Mesothelial cell of epicardium (in vitro differentiated cells): ENCODE measurements at places on chromosomes 2 and 18. TPM values are rescaled to one million over a fixed set of nuclear protein-coding genes. Genes with fewer than 3 reads are reported as not detected.

DNA sequence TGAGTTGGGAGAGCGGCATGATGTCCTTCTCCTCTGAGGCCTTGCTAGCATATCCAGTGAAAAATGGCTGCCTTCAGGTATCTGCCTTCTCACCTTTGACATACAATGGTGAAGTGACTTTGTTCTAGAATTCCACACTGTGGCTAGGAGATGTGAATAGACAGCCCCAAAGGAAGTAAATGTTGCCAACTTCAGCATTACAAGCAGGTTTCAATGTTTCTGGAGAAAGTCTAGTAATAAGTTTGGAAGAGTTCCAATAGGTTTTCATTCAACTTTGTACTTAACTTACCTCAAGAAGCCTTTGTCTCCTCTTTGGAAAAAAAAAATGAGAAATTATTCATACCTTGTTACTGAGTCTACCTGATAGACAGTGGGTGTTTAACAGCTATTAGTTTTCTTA lies 421.3 kb upstream of the MMADHC start:
- DNase-seq, result no peak

DNA sequence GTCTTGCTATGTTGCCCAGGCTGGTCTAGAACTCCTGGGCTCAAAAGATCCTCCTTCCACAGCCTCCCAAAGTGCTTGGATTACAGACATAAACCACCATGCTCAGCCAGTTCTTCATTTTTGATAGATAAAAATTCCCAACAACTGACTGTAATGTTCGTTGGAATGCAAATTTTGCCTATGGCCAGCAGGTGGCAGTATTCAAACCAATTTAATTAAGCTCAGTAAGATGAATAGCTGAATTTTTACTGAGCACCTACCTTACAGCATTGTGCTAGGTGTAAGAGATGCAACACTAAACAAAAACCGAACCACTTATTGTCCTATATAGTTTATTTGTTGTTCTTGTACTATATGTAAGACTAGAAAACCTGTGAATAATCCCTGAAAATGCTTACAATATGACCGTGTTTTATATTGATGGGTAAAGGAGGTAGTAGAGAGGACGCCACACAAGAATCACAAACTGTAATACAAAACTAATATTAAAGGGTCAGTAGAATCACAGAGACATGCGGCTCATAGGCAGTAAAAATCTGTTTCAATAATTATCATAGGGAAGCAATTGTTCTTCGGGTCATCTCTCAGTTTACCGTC lies 8.2 kb upstream of the TMEM182 start:
- no peak for DNase-seq

- no peak for DNase-seq
Measured at GRCh38 chr2:144078106-144078505, 441.8 kb downstream of the ZEB2 start.

DNA sequence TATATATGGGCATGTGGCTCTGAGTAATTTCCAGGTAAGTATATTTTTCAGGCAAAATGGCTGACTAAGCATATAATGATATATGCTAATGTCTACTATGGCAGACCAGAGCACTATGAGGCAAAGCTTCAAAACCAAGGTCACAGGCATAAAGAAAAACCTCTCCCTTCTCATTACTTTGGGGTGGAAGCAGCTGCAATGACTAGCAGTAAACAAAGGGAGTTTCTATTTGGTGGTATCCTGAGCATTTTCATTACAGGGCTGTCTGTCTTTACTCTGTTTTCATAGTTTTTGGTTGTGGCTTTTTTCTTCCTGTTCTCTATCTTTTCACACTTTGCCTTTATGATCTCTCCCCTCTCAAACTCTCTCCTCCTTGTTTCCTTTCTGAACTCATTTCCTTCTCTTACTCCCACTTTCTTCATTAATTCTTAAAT lies 15.6 kb downstream of the PDE6D start:
- DNase-seq, result no peak

DNA sequence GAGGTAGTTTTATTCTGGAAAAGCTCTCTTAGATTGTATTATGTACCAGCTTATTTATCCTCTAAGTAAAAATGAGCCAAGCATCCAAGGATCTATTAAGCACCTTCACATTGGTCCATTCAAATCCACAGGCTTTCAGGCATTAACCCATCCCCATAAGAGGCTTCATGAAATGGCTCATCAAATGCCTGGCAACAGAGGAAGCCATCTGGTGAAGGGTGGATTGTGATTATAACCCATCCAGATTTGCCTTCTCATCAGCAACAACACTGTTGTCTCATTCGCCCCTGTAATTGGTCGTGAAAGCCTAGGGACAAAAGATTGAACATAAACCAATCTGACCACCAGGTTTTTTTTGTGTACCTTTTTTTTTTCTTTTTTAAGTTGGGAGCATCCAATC lies 134.3 kb upstream of the TACR1 start:
- no peak for DNase-seq

DNA sequence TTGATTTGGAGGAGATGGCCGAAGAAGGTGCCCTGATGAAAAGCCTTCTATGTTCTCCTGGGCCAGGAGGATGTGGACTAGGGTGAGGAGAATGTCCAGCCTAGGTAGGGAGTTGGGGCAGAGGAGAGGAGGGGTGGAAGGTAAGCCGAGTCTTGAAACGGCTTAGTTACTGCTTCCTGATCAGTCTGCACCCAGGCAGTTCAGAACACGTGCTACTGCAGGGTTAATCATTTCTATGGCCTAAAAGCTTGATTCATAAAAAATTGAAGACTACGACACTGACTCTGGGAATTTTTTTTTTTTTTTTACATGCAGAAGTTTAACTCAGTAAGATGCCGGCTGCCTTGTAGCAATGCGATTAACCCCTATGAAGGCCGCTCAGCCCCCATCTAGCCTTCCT lies 125.3 kb downstream of the TMEM163 start:
- DNase-seq, result no peak

- no peak for DNase-seq
Measured at GRCh38 chr2:119231975-119232665, 8.5 kb downstream of the STEAP3 start.

The ABCB11 gene
- 0.02 to 0.18 TPM (median 0.07 TPM) in 3 replicates for total RNA-seq

- no peak for DNase-seq
Measured at GRCh38 chr2:74704216-74704615, 50.2 kb downstream of the SEMA4F start.

GRCh38 chr2:85503851-85504777 lies 34.9 kb upstream of the MAT2A start:
- no peak for DNase-seq

- no peak for DNase-seq
Measured at GRCh38 chr18:37453752-37454151, 111.8 kb downstream of the CELF4 start.

- no peak for DNase-seq
Measured at GRCh38 chr2:228699400-228699799, 517.9 kb upstream of the SPHKAP start.

DNA sequence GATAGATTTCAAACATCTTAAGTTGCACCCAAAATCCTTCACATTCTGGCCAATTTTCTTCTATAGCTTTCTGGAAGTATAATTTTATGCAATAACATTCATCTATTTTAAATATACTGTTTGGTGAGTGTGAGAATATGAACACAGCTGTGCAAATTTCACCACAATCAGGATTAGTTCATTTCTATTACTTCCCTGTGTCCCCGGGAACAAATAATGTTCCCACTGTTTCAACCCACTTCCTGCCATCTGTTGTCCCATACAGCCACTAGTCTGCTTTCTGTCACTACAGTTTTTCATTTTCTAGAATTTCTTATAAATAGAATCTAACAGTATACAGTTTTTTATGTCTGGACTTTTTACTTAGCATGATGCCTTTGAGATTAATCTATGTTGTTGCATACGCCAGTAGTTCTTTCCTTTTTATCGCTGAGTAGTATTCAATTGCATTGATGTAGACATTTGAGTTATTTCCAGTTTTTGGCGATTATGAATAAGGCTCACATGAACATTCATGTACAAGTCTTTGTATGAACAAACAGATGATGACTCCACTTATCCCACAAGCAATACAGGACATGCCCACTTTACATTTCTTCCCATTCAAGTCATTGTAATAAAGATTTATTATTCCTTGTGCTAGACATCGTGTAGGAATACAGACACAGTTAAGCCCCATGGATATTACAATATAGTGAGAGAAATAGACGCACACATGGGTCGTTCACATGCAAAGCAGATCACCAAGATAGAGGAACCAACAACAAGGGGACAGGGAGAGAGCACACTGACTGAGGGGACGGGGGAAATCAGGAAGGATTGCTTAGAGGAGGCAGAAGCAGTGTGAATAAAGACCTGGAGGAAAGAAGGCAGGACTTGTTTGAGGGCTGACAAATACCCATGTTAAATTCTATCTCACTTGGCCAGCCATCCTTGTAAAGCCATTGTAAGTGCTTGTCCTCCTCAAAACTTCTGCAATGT lies 72.9 kb upstream of the PAX8 start:
- DNase-seq, result no peak

The MC4R gene
- not detected in 3 replicates for total RNA-seq

DNA sequence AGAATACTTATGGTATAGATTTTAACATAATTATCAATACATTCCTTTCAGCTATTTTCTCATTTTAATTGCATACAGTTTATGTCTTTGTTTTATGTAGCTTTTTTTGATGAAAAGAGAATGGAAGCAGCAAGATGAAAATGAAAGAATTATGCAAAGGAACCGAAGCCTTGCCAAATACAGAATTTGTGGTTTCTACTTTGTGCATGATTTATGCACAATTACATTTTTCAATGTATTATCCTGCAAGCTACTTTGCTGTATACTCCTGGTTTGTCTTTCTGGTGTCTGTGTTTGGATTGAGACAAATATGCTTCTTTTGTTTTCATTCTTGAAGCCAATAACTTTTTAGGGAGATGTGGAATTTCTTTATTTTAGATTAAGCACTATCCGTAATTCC lies 1642.6 kb upstream of the CELF4 start:
- DNase-seq, result no peak

The ACMSD gene
- total RNA-seq, result not detected in 3 replicates

DNA sequence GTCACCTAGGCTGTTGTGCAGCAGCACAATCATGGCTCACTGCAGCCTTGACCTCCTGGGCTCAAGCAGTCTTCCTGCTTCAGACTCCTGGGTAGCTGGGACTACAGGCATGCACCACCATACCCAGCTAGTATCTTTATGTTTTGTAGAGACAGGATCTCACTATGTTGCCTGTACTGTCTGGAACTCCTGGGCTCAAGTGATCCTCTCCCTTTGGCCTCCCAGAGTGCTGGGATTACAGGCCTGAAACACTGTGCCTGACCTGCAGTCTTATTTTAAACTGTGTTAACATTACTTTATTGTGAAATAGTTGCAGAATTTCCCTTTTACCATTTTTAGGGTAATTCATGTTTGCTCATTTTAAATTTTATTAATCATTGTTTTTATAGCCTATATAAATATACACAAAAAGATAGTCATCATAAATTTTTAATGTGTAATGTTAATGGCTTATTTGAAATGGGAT lies 24.6 kb downstream of the EML4 start:
- no peak for DNase-seq

DNA sequence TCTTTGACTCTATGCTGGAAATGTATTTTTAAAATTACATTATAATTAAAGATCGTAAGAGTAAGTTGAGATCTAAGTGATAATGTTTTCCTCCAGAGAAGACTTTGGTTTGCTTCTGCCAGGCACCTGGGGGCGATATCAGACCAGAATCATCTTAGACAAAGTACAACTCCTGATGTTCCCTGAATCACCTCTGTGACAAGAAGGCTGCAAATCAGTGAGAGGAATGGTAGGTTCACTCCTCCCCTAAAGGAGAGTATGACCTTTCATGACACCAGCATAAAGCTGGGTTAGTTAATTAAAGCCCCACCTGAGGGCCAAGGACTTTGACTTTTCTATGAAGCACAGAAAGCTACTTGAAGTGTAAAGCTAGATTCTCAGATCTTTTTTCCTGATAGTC lies 114.4 kb upstream of the DTNA start:
- no peak for DNase-seq

The LAMA1 gene
- total RNA-seq, result 91.4 to 99.8 TPM (median 93.7 TPM) in 3 replicates

GRCh38 chr2:163185160-163185559 lies 346.6 kb upstream of the KCNH7 start:
- no peak for DNase-seq

The ZNF385B gene
- total RNA-seq, result 0.11 to 0.20 TPM in 2 of 3 replicates, not detected in the other

The MAL gene
- total RNA-seq, result not detected in 3 replicates

GRCh38 chr2:23426263-23426905 lies 41.4 kb downstream of the KLHL29 start:
- DNase-seq, result no peak

The ALPG gene
- not detected in 3 replicates for total RNA-seq

GRCh38 chr2:197929008-197929885 lies 124.9 kb downstream of the PLCL1 start:
- DNase-seq, result no peak

The ALK gene
- total RNA-seq, result 0.09 to 0.23 TPM (median 0.13 TPM) in 3 replicates

GRCh38 chr2:113069676-113070605 lies 2.2 kb downstream of the IL1F10 start:
- DNase-seq, result no peak

GRCh38 chr2:105789745-105790460 lies 45.2 kb downstream of the NCK2 start:
- DNase-seq, result no peak

DNA sequence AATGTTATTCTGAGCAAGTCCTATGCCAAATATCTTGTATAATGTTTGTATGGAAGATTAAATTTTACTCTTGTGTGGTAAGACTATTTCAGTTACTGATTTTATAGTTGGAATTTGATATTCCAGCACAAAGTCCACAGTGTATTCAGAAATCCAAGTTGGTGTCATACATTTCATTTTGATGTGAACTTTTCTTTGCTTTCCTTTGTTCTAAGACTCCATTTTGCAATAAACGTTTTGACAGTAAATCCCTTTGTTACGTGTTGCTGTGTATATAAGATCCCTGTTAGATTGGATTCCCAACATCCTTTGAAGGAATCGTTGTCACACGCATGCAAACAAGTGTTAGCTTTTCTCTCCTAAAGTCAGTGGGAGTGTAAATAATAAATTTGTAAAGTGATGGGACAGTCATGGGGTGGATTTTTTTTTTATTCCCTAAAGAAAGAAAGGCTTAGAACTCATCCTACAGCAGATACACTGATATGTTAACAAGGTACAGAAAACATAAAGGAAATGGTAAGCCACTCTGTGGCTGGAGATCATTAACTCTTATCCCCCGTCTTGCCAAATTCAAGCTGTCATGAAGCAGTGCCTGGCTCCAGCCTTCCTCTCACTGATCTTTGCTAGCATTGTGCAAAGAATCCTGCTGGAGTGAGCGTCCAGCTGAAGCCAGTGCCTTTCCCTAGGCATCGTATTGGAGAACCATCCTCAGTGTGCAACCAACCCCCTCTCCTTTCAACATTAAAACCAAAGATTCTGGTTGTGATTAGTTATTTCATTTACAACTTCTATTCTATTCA lies 127.6 kb upstream of the CDCA7 start:
- no peak for DNase-seq

GRCh38 chr18:8742387-8743361 lies 37.3 kb downstream of the MTCL1 start:
- DNase-seq, result no peak

DNA sequence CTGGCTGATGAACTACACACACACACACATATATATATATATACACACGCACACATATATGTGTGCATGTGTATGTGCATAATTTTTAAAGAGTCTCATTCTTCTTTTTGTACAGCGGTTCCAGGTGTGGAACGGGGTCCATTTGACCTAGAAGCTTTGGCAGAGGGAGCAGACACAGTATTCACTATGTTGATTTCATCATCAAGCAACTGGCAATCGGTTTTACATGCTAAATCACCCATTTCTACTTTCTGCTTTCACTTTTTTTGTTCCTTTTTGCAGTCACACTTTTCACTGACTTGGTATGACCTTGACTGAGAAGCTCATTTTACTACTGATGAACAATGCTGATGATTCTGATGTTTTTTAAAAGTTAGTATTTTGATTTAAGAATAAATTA lies 63.0 kb upstream of the PGAP1 start:
- DNase-seq, result no peak

The TMEM198 gene
- total RNA-seq, result 3.6 to 4.0 TPM (median 3.7 TPM) in 3 replicates

The AGXT gene
- not detected in 3 replicates for total RNA-seq
